NCI-H1436 treated with DMSO at 0.1 percent for 48 hours (cell line): ENCODE measurements at places on chromosomes 3 and 15.

- DNase-seq, result no peak
These were observed 11.7 kb upstream of the ADAMTS17 start for GRCh38 chr15:100353449-100353848.

DNA sequence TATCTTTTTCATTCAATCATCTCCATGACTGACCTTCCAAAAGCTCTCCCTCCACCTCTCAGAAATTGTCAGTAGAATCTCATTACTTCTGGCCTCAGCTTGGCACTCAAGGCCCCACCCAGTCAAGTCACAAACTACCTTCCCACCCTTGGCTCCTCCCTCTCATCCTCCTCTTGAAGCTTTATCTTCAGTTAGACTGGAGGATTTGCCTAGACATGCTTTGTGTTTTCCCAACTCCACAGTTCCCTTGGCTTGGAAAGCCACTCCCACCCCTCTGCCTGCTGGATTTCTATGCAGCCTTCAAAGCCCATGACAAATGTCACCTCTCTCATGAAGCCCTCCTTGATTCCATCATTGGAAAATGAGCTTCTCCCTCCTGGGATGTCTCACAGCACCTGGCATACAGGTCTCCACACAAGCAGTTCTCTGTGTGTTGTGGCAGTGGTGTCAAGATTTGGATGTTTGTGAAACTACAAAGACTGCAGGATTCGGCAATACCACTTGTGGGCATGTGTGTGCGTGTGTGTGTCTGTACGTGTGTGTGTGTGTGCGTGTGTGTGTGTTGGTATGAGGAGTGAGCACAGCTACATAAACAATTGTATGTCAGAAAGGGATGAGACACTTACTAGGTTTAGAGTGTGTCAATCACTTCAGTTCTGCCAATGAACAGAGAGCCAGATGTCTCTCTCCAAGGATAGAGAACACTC is 45.3 kb upstream of the VPS8 start:
- no peak for DNase-seq

- no peak for DNase-seq
These were observed 17.8 kb downstream of the PLXNA1 start for GRCh38 chr3:127000761-127001160.

GRCh38 chr15:71715914-71716313 is 94.4 kb upstream of the NR2E3 start:
- DNase-seq, result no peak

DNA sequence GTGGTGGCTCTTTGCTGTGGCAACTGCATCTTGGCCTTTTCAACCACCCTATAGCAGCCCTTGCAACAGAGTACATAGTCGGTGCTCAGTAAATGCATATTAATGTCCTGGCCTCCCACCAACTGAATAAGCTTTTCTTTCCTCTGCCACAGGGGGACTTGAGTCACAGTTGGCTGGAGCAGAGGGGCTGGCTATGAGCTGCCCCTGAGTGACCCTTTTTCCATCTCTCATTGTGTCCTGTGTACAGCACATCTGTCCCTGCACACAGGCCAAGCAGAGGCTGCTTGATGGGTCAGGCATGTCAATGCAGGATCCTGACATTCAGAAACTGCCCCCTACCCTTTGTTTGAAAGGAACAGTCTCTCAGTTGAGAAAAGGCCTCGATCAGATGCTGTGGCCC is 22.4 kb downstream of the SPSB4 start:
- DNase-seq, result no peak

DNA sequence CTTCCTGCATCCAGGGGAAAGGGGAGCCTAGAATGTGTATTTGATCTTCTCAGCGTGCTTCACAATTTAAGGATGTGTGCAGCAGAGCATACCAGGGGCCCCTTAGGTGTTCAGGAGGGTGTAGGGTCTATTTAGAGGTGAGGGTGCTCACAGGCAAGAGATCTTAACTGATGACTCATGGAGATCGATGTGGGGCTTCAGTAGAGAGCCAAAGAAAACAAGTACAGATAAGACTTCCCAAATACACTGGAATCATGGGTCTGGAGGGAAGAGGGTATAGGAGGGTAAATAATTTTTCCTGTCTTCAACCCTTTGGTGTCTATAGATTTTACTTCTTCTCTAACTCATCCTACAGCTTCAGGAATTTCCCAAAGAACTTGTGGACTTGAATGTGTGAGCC is 170.2 kb upstream of the LRRC3B start:
- DNase-seq, result no peak
